Activated CD4-positive, alpha-beta memory T cell treated with anti-CD3 and anti-CD28 coated beads for 36 hours (primary cell): ENCODE measurements at places on chromosomes 5 and 9. TPM values are rescaled to one million over a fixed set of nuclear protein-coding genes. Genes with fewer than 3 reads are reported as not detected.
A peak's percentile ranks its signal among the peaks of the same experiment; 100 is the strongest.

DNA sequence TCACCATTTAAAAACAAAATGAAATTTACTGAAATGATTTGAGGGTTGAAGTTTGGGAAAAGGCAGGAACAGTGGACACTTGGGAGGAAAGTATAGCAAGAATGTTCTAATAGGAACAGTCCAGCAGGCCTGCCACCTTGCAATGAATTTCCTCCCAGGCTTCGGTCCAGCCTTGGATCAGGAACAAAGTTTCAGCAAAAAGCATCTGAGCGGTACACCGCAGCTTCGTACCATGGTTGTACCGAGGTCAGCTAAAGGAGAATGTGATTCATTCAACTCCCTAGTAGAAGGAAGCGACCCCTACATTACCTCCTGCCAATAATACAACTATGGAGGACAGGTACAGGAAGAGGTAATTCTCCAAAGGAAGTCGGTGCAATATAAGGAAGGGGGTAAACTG, 111.4 kb downstream of the ENC1 start:
- no peak for DNase-seq

DNA sequence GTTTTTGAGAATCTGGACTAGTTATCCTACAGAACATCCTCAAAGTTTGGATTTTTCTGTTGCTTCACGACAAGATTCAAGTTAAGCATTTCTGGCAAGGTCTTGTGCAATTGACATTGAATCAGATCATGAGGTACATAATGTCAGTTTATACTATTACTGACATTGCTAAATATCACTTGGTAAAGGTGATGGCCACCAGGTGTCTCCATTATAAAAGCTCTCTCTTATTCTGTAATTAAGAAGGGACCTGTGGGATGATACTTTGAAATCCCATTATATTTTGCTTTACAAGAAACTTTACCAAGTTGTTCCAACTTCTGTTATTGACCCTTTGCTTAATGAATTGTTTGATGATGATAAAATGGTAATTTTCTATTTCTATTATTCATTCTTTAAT, 131.0 kb upstream of the ASTN2 start:
- no peak for DNase-seq

DNA sequence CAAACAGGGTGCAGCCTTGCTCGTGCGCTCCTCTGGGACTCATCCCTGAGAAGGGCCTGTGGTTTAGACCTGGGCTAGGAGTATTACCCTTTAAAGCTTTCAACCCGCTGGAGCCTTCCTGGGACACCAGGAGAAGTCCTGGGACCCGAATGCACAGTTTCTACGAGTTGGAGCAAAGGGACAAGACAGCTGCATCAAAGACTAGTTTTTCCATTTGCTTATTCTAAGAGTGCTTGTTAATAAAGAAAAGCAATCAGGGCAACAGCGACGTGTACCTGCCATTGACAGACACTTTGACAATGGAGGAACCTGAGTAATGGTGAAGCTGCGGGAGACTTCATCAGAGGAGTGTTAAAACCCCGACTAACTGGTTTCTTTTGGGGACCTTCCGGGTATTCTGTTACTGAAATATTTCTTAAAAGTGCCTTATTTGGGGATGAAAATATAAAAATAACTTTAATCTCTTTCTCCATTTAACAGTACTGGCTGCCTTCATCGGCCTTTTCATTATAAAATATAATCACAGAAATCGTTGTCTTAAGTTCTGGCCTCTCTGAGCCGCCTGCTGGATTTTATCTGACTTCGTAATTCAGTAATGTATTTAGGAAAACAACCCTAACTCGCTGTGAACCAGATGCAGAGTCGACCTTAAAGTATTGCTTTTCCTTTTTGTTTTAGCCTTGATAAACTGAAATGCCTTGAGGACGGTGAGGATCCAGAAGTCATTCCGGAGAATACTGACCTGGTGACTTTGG, 732 bp downstream of the SNAPC3 start:
- peak; percentile 14 for DNase-seq

Gene AGXT2
- total RNA-seq = not detected

GRCh38 chr9:133508046-133508445, 16.7 kb downstream of the MYMK start:
- no peak for DNase-seq

- DNase-seq = no peak
Measured at GRCh38 chr9:75993434-75993833, 103.0 kb downstream of the PCSK5 start.

Gene THBS4
- 1.8 TPM for total RNA-seq

- no peak for DNase-seq
Measured at GRCh38 chr9:95516221-95516733, 494 bp downstream of the PTCH1 start.

- DNase-seq = no peak
Measured at GRCh38 chr9:127189628-127190027, 67.2 kb upstream of the ANGPTL2 start.

Gene BAAT
- not detected for total RNA-seq

DNA sequence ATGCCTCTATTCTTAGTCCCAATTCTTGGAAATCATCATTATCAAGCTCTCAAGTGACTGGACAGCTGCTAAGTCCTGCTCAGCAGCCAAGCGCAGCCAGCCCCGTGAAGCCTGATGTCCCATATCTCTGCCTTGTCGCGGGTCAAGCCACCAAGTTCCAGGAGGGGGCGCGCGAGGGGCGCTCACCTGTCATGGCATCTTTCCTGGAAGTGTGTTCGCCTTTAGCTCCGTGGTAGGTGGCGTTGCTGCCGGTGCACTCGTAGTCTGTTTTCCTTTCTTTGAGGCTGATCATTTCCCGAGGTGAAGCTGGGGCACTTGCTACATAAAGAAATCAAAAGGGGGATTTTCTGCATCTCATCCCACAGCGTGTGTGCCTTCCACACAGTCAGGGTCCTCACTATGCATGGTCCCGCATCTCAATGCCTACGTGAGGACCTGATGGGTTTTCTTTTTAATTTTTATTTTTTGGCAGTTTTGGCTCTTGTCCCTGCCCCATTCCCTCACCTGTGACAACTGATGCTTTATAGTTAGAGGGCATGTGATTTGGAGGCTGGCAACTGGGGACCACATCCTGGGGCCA, 227.0 kb upstream of the DAP start:
- peak; percentile 85 for DNase-seq

GRCh38 chr5:52948418-52949076, 40.6 kb upstream of the ITGA2 start:
- peak; percentile 74 for DNase-seq

Gene AIF1L
- total RNA-seq = 1.4 TPM

GRCh38 chr5:138574744-138575193, 432 bp downstream of the HSPA9 start:
- DNase-seq = no peak

DNA sequence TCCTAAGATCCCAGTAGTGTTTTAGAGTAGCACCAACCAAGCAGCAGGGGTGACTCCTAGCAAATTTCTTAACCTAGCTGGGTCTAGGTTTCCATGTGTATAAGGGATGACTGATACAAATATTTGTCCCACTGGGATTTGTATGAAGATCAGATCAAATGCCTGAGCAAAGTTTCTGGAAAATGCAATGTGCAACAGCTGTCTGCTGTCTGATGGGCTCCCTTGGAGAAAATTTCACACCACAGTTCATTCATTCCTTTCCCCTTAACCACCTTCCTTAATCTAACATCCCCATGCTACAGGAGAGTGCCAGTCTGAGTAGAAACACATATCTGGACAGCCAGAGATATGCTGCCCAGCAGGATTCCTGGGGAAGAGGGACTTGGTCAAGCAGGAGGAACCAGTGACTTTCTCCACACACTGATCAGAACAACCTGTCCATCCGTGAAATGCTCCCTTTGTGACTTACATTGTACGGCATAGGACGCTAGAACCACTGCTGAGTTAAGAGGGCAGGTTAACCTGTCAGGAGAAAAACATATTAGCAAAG, 53.3 kb downstream of the PTPN3 start:
- DNase-seq = no peak

- DNase-seq = no peak
Measured at GRCh38 chr5:65611524-65611923, 12.6 kb downstream of the TRIM23 start.

DNA sequence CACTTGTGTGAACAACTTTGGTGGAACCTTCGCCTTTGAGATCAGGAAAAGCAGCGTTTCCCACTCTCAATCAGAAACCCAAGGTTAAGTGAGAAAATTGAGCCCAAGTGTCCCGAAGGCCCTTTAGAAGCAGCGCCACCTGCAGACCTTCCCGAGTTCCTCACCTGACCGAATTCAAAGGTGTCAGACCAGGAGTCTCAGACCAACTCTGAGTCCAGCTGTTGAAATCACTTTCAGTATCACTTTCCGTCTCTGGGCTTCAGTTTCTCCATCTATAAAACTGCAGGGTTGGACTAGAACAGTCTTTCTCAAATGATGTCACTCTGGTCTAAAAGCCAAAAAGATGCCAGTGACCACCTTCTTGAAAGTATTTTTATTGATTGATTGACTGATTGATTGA, 31.7 kb upstream of the GRHPR start:
- DNase-seq = peak; percentile 62

Gene CDKN2B
- total RNA-seq = 0.05 TPM

Gene ZNF300
- 0.67 TPM for total RNA-seq

GRCh38 chr5:147453875-147454814, 55.7 kb downstream of the DPYSL3 start:
- DNase-seq = peak; percentile 68

Gene DOCK8
- total RNA-seq = 140 TPM
